Fibroblast of skin of right quadriceps (primary cell): ENCODE measurements at places on chromosomes 11 and 22.

GRCh38 chr11:104385884-104386283, 221.9 kb upstream of the PDGFD start:
- no peak for DNase-seq

DNA sequence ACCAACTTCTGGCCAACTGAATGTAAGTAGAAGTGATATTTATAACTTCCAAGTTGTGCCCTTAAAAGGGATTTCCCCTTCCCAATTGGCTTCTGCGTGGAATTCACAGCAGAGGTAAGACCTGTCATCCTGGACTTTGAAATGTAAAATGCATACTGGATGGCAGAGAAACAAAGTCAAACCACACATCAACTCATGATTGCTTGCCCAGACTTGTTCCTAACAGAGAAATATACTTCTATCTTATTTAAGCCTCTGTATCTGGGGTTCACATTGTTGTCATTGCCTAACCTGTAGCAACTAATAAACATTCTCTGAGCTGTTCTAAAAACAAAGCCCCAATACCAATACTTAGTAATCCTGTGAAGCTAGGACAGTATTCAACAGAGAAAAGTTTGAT, 6.2 kb downstream of the ME3 start:
- DNase-seq, result no peak

DNA sequence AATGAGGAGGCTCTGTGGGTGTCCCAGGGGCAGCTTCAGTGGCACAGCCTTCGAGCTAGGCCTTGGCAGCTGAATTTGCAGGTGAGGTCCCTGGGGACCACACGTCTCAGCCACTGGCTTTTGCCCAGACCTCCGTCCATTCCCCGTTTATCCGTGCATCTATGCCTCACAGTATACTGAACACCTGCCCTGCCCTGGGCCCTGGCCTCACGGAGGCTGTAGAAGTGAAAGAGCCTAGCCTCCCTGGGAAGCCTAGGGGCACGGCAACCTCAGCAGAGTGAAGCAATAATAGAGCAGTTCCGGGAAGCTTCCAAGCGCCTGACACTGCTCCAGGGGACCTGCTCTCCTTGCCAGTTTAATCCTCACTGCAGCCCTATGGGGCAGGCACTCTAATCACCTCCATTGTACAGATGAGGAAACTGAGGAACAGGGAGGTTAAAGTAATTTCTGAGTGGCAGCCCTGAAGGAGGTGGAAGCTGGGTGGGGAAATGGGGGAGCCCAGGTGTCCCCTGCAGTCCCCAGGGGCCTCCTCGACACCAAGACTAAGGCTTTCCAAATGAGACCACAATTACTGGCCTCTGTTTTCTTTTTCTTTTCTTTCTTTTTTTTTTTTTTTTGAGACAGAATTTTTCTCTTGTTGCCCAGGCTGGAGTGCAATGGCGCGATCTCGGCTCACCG, 2.7 kb upstream of the NFAM1 start:
- DNase-seq, result no peak

DNA sequence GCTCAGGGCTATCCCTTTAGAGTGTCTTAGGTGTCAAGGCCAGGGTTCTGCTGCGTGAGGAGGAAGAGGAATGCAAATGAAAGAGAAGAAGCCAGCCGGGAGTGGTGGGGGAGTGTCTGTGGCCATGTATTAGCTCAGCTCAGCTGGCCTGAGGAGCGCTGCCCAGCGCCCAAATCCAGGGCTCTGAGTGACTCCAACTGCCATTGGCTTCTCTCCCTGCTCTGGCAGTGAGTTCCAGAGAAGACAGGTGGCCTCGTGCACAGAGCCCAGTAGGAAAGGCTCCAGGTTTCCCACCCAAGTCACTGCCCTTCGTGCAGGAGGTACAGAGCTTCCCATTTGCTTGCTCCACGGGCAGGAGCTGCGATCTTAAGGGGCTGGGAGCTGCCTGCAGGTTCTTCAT, 302.0 kb downstream of the KIRREL3 start:
- DNase-seq, result no peak

- peak; percentile 65 for DNase-seq
These were observed 13.5 kb upstream of the DTX4 start for GRCh38 chr11:59158206-59159068.
